Endothelial cell (in vitro differentiated cells): ENCODE measurements at places on chromosomes 1 and 21.

GRCh38 chr1:43975249-43975961, 645 bp downstream of the ATP6V0B start:
- DNase-seq = no peak

GRCh38 chr21:45889256-45889655, 92.3 kb upstream of the COL6A1 start:
- DNase-seq = no peak

DNA sequence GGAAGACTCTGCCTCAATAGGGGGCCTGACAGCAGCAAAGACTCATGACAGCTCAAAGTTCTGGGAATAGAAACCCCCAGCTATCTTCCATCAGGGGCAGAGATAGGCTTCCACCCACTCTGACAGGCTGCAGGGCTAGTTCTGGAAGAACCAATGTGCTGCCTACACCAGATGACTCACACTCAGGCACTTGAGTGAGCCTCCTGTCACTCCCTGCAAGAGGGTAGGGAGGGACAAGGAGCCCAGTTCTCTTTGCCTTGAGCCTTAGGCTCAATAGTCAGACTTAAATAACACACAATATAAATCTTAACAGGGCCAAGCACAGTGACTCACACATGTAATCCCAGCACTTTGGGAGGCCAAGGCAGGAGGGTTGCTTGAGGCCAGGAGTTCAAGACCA, 386.4 kb downstream of the HHAT start:
- DNase-seq = no peak

- no peak for DNase-seq
These were observed 5.4 kb upstream of the GJA8 start for GRCh38 chr1:147897029-147897752.

DNA sequence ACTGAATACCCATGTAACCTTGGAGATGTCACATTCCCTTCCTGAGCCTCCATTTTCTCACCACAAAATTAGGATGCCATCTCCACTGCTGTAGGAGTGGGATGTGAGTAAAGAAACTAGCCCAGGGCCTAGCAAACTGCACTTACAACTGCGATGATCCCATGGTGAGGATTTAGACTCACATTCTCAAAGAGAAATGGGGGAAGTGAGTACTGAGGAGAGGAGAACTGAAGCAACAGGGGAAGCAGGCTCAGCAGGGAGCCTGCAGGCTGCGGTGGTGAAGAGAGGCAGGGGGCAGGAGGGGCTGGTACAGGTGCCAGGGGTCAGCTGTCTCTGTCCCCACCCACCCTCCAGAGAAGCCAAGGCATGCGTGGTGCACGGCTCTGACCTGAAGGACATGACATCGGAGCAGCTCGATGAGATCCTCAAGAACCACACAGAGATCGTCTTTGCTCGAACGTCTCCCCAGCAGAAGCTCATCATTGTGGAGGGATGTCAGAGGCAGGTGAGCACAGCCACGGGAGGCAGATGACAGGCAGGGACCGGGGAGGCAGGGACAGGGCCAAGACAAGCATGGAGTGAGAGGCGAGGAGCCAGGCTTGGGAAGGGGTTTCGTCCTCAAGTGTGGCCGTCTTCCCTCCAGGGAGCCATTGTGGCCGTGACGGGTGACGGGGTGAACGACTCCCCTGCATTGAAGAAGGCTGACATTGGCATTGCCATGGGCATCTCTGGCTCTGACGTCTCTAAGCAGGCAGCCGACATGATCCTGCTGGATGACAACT, 16.4 kb upstream of the ATP1A4 start:
- no peak for DNase-seq

GRCh38 chr1:184647471-184647870, 107.2 kb downstream of the EDEM3 start:
- DNase-seq = no peak

DNA sequence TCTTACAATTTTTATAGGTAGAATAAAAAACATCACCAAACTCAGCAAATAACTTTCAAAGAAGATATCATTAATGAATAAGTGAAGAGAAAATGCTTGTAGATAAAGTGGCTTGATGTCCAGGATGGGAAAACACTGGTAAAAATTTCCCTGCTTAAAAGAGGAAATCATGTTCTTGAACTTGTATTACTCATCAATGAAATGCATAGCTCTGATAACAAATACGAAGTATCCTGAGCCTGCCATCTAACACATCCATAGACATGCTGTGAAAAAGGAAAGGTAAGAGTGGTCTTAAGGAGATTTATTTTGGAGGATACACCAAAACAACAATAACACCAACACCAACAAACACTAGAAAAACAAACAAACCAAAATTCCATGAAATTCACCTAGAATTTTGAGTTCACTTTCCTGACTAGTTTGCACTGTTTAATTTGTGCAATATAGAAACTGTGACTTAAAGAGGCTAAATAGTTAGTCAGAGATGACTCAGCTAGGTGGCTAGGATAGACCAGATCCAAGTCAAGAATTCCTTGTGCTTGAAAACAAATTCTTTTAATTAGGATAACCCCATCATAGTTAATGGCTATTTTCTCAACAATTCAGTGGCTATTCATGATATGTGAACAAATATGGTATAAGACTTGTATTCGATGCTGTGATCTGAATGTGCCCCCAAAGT, 179.8 kb upstream of the KCNK2 start:
- DNase-seq = no peak

DNA sequence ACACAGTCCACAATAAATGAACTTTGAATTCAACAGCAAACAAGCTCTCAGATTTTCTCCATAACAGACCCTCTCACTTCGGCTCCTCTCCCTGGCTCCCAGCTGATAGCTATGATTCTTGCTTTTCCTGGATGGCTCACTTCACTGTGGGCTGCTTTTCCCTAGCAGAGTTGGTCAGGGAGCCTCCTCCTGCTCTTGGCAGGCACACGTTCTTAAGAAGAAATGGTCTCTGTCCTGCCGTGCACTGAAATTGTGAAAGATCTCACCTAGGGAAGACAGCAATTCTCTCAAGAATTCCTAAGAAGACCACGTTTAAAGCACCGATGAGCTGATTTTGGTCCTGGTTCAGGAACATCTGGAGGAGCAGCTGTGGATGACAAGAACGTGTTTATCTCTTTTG, 148.5 kb upstream of the KCNK2 start:
- no peak for DNase-seq

- DNase-seq = no peak
These were observed 52.3 kb downstream of the HMCN1 start for GRCh38 chr1:185786524-185786923.

GRCh38 chr1:67749844-67750690, 65.1 kb downstream of the GADD45A start:
- no peak for DNase-seq

DNA sequence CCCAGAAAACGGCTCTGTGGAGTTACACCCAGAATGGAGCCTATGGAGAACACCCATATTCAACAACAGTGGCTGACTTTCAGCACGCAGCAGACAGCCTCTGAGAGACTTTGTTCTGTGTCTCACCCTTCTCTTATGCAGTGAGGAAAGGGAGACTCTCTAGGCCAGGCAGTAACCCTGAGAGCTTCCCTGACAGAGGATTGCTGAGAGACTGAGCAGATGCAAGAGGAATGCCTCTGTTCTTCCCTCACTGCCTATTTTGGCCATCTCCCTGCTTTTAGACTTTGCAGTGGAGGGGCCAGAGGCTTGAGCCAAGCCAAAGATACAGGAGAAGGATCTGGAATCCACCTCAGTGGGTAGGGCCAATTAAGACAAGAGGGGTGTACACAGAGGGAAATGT, 41.8 kb upstream of the SLC16A1 start:
- no peak for DNase-seq
